ENCODE measurements at places on chromosomes 2 and 18. TPM values are rescaled to one million over a fixed set of nuclear protein-coding genes. Genes with fewer than 3 reads are reported as not detected.

MYO5B gene
- total RNA-seq: 8.8 TPM

IHH gene
- not detected for total RNA-seq

INHA gene
- not detected for total RNA-seq

SERPINB2 gene
- total RNA-seq: not detected

- DNase-seq: no peak
These were observed 306.5 kb upstream of the ZNF521 start for GRCh38 chr18:25658476-25658875.

DNA sequence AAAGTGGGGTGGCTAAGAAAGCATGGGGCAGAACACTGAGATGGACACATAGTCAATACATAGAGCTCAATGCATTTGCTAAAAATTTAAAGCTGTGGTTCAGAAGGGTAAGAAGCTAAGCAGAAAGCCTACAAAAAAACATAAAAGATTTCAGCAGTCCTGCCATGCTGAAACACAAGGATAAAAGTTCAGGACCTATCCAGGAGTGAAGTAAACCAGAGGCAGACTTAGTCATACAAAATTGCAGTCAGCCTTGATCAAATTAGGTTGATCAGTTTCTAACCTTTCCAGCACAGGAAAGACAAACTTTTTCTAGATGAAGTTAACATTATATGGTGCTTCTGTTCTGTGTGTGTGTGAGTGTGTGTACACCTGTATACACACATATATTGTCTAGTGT lies 120.8 kb upstream of the RBMS1 start:
- no peak for DNase-seq

ALKAL2 gene
- not detected for total RNA-seq

- DNase-seq: no peak
These were observed 73.0 kb downstream of the LTBP1 start for GRCh38 chr2:33019796-33020195.

- no peak for DNase-seq
These were observed 56.1 kb upstream of the CDCA7 start for GRCh38 chr2:173298536-173299097.

DNA sequence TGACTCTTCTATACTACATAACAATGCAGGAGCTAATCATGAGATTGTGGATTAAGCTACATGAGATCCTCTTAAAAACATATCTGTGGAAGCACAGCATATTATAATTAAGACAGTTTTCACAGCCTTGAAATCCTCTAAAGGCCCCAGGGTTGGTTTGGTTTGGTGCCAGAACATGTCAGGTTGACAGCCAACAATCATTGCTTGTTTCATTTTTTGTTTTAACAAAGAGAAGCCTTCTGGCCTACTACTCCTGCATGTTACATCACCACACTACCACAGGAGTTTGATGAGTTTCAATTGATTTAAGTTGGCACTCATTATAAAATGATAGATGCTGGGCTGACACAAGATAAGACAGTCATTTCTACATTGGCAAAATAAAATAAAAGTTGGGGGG lies 255.9 kb upstream of the ERBB4 start:
- DNase-seq: no peak

PCARE gene
- not detected for total RNA-seq

- DNase-seq: no peak
These were observed 483.5 kb upstream of the GCFC2 start for GRCh38 chr2:76194031-76194775.

CDH2 gene
- 34.1 TPM for total RNA-seq

DNA sequence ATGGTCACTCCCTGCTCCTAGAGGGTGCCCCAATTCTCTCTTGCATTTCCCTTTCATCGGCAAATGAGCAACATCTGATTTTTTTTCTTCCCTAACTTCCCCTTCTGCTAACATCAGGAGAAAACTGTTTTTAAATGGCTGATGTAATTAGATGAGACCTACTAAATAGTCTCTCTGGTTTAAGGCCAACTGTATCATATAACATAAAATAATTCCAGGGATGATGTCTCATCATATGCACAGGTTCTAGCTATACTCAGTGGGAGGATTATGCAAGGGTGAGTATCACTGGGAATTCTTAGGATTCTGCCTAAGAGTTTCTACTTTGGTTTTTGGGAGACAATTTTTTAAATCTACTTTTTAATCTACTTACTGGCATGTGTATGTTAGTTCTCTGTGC lies 193.4 kb downstream of the PARD3B start:
- no peak for DNase-seq

ERFE gene
- 11.1 TPM for total RNA-seq

CHN1 gene
- 8.1 TPM for total RNA-seq

DNA sequence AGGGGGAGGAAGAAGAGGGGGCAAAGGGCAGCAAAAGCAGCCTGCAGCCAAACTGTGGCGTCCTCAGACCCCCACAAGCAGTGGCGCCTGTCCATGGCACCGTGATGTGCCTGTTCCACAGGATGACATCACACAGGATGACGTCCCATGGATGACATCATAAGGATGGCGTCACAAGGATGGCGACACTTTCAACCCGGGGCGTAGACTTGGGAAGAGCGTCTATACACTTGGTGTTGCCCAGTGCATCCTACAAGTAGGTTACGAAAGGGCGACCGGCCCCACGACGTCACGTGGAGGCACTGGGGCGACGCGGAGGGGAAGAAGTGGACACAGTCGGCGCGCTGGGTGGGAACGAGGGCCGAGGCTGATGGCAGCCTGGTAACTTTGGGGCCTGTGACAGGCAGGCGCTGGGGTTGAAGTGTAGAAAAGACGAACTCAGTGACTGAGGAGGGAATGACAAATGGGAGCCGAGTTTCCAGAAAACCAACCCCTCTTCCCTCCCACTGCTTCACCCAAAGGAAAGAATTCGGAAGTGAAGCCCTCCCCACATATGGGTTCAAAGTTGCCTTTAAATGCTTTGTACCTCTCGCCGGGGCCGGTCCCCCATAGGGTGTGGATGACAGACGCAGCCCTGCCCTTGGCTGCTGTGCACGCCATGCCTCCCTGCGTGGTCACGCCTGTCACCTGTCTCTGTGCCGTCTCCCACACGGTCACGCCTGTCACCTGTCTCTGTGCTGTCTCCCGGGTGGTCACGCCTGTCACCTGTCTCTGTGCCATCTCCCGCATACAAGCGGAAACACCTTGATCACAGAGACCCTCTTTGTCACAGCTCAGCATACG lies 13.4 kb upstream of the KCNG2 start:
- DNase-seq: no peak

FBXO48 gene
- total RNA-seq: not detected

GRCh38 chr2:12032975-12033374 lies 286.5 kb downstream of the LPIN1 start:
- no peak for DNase-seq

All from MG63 (cell line).